Lung (tissue), 17 donors: ENCODE measurements at places on chromosomes 6 and 20.

DNA sequence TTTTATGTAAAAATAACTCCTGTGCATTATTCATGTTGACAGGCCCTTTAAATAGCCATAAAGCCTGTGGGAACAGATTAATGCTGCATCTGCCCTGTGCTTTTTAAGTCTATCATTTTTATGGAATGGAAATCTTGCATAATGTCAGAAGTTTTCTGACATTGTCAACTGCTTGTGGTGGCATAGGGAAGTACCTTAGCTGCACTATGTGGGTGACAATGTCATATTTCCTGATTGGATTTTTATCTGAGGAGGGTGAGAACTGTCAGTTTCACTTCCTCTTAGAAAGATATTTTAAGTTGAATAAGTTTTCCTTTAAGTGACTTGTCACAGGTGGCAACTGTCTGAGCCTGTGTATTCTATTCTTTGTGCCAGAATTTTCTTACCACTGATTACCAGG lies 267.9 kb downstream of the PLCB1 start:
- peak; percentile 11 for DNase-seq

DNA sequence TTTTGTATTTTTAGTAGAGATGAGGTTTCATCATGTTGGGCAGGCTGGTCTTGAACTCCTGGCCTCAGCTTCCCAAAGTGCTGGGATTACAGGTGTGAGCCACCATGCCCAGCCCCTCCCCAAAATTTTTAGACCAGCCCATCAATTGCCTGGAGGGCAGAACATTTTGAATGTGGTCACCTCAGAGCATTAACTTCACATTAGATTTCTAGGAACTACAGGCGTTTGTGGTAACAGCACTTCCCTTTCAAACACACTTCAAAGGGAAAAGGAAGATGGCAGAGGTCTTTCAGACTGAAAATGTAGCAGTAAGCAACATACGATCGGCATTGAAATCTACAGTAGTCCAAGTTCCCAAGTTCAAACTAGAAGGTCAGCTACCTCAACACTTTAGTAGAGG lies 12.3 kb upstream of the SLA2 start:
- no peak for DNase-seq

- no peak for DNase-seq
These were observed 247.7 kb upstream of the FAM83B start for GRCh38 chr6:54598787-54599313.

DNA sequence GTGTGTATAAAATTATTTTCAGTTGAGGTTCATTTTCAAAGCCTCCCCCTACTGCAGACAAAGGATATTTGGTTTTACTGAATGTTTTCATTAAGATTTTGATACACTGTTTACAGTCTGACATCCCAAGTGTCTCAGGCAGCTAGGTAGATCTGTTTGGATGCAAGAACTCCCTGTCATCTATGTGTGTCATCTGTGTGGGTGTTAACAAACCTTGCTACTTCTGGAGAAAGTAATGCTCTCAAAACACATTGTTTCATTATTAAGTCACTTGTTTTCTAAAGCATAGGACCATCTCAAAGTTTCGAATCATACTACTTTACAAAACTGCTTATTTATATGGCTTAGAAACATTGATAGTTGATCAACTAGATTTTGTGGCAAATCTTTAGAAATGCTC lies 114.5 kb upstream of the TMEM170B start:
- DNase-seq, result no peak

- DNase-seq, result no peak
These were observed 730.4 kb downstream of the C6orf118 start for GRCh38 chr6:164579035-164579434.

DNA sequence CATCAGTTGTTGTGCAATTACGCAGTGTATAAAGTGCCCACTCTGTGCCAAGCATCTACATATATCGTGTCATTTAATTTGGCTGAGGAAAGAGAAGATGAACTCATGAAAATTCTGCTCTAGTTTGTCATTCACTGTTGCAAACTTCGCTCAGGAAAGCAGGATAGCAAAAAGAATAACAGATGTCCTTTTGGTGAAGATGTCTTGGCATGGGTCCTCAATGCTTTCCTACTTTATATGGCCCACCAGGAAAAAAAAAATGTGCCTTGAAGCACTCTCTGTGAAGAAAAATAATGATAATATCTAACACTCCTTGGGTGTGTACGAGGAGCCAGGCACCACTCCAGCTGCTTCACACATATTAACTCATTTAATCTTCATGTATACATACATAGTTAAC lies 5.6 kb upstream of the PHACTR1 start:
- no peak for DNase-seq
